ENCODE measurements at places on chromosomes 3 and 15. TPM values are rescaled to one million over a fixed set of nuclear protein-coding genes. Genes with fewer than 3 reads are reported as not detected.

DNA sequence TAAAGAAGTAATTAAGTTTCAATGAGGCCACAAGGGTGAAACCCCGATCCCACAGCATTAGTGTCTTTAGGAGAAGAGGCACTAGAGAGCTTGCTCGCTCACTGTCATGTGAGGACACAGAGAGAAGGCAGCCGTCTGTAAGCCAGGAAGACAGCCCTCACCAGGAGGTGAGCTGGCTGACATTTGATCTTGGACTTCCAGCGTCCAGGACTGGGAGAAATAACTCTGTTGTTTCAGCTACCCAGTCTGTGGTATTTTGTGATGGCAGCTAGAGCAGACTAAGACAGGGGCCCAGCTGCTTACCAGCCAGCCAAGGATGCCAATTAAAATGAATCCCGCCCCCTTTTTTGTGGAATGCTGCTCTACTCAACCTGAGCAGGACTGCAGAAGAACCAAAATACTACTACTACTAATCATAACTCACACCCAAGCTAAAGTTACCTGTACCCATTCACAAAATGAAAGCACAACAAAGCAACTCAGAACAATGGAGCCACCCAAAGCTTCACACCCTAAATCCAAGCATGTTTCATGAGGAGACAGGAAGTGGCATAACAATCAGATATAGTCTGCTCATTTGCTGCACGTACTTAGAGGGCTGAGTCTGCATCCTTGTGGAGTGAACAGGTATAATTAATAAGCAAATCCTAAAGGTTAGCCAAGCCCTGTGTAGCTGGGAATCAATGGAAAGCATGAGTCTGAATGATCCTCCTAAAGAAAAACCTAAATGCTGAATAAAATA lies 35.6 kb upstream of the RHCG start:
- no peak overlapping the region for H3K4me3 ChIP-seq
- no peaks in the 10 kb centered on the region for H3K27me3 ChIP-seq
- H3K36me3 ChIP-seq = no peaks in the 10 kb centered on the region
- H3K27ac ChIP-seq = no peak overlapping the region
- H3K4me1 ChIP-seq = no peaks in the 10 kb centered on the region
- DNase-seq = no peak

- H3K27ac ChIP-seq = no peak overlapping the region
- peak; percentile 60 for DNase-seq
- H3K4me1 ChIP-seq = no peaks in the 10 kb centered on the region
- no peak overlapping the region for H3K4me3 ChIP-seq
These were observed 30.3 kb upstream of the TUBGCP5 start for GRCh38 chr15:23069496-23070166.

GRCh38 chr3:179526482-179526881 lies 36.2 kb upstream of the ACTL6A start:
- no peak for DNase-seq
- H3K27ac ChIP-seq = no peak overlapping the region
- no peaks in the 10 kb centered on the region for H3K27me3 ChIP-seq
- no peaks in the 10 kb centered on the region for H3K36me3 ChIP-seq
- H3K4me3 ChIP-seq = no peak overlapping the region
- H3K4me1 ChIP-seq = no peaks in the 10 kb centered on the region

- H3K27me3 ChIP-seq = no peaks in the 10 kb centered on the region
- H3K4me1 ChIP-seq = no peaks in the 10 kb centered on the region
- DNase-seq = no peak
These were observed 193.9 kb downstream of the ZNF621 start for GRCh38 chr3:40718681-40719080.

- H3K4me1 ChIP-seq = no peaks in the 10 kb centered on the region
- no peak overlapping the region for H3K4me3 ChIP-seq
- peak; percentile 86 for DNase-seq
- no peak overlapping the region for H3K27ac ChIP-seq
- H3K27me3 ChIP-seq = no peaks in the 10 kb centered on the region
These were observed 328.3 kb downstream of the THSD4 start for GRCh38 chr15:71443538-71443937.

- no peak overlapping the region for H3K27ac ChIP-seq
- no peaks in the 10 kb centered on the region for H3K36me3 ChIP-seq
- no peaks in the 10 kb centered on the region for H3K4me1 ChIP-seq
- no peaks in the 10 kb centered on the region for H3K27me3 ChIP-seq
- no peak for DNase-seq
- H3K4me3 ChIP-seq = no peak overlapping the region
These were observed 317.7 kb downstream of the VPS13C start for GRCh38 chr15:61742591-61742990.

GRCh38 chr15:44199393-44199792 lies 4.3 kb upstream of the FRMD5 start:
- no peak overlapping the region for H3K27ac ChIP-seq
- no peaks in the 10 kb centered on the region for H3K4me1 ChIP-seq
- H3K27me3 ChIP-seq = peaks cover 3% of the 10 kb centered on the region
- no peak for DNase-seq
- H3K36me3 ChIP-seq = no peaks in the 10 kb centered on the region
- H3K4me3 ChIP-seq = no peak overlapping the region

DNA sequence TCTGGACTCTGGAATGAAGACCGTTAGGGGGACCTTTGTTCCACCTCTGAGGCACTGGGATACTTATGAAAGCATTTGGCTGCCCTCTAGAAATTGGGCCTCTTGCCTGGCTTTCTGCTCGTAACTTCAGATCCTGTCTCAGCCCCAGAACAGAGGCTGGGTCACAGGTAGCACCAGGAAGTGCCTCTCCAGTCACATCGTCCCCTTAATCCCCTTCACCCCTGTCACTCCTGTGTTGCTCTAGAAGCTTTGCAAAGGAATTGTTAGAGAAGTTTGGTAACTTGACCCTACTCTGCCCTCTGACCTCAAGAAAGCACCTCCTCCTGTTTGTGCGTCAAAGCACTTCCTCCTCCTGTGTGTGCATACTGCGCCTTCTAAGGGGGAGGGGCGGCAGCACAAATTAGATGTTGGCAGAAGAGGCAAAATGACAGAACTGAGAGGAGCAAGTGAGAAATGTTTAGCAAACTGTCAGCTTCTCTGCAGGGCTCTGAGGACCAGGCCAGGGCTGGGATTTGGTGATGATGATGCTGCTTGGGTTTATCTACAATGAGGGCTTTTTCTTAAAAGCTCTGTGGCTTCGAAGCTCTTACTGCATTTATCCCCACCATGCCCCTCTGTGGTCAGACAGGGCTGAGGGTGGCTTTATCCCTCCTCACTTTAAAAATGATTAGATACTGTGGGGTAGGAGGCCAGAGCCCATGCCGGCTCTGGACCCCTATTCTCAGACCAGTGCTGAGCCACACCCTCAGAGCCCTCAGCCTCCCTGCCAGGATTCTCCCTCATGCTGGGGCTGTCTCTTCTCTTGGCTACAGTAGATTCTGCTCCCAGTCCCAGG lies 76.2 kb downstream of the LARS2 start:
- DNase-seq = peak; percentile 79
- H3K4me3 ChIP-seq = no peak overlapping the region
- H3K27me3 ChIP-seq = no peaks in the 10 kb centered on the region
- peaks cover 33% of the 10 kb centered on the region for H3K36me3 ChIP-seq
- peak overlapping the region; percentile 51 for H3K27ac ChIP-seq

DNA sequence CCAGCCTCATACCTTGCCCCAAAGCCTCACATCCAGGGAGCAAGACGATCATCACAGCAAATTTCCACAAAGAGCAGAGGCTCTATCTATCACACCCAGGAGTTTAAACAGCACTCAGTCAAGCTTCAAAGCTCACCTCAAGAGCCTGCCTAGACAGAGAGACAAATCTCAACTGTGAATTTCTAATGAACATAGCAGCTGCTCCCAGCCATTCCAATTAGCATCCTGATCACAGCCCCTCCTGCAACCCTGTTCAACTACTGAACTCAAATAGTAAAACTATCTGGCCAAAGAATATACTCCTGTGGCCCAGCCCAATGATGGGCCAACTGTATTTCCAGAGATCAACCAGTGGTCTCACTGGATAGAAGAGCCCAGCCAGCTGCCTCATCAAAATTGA lies 269.8 kb downstream of the CTNNB1 start:
- no peak overlapping the region for H3K27ac ChIP-seq
- no peak overlapping the region for H3K4me3 ChIP-seq
- no peaks in the 10 kb centered on the region for H3K36me3 ChIP-seq
- no peaks in the 10 kb centered on the region for H3K27me3 ChIP-seq

- no peak for DNase-seq
- H3K36me3 ChIP-seq = no peaks in the 10 kb centered on the region
- no peaks in the 10 kb centered on the region for H3K27me3 ChIP-seq
- H3K27ac ChIP-seq = no peak overlapping the region
- H3K4me1 ChIP-seq = no peaks in the 10 kb centered on the region
These were observed 600.4 kb downstream of the GRM7 start for GRCh38 chr3:7461202-7461825.

DNA sequence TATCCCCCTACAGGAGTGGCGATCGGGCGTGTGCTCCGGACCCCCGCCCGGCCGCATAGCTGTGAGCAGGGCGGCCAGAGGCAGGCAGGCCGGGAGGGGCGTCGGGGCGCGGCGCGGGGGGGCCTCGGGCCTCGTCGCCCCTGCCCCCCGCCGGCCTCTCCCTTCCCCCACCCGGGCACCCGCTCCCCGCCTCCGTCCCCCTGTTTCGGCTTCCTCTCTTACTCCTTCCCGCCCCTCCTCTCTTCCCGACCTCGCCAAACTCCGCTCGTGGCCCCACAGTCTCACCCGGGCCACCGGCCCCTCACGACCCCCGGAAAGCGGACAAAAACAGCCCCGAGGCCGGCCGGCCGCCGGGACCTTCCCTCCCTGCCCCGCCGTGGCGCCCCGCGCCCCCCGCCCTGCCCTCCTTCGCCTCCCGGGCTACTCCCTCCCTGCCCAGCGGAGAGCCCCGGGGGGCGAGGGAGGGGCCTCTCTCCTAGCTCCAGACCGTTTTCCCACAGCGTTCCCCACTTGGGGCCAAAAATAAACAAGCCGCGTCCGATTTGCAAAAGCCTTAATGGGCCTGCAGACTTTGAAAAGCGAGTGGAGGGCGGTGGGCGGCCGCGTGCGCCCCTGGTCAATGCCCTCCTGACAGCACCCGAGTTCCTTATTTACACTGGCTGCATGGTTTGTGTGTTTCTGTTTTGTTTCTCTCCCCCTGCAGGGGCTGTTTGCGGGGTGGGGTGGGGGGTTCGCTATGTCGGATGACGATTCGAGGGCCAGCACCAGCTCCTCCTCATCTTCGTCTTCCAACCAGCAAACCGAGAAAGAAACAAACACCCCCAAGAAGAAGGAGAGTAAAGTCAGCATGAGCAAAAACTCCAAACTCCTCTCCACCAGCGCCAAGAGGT lies 1.0 kb downstream of the UBE2E1 start:
- H3K36me3 ChIP-seq = peaks cover 17% of the 10 kb centered on the region
- peak; percentile 81 for DNase-seq
- peak overlapping the region; percentile 36 for H3K27ac ChIP-seq
- peak overlapping the region; percentile 87 for H3K4me3 ChIP-seq
- H3K27me3 ChIP-seq = no peaks in the 10 kb centered on the region
- H3K4me1 ChIP-seq = peaks cover 10% of the 10 kb centered on the region

DNA sequence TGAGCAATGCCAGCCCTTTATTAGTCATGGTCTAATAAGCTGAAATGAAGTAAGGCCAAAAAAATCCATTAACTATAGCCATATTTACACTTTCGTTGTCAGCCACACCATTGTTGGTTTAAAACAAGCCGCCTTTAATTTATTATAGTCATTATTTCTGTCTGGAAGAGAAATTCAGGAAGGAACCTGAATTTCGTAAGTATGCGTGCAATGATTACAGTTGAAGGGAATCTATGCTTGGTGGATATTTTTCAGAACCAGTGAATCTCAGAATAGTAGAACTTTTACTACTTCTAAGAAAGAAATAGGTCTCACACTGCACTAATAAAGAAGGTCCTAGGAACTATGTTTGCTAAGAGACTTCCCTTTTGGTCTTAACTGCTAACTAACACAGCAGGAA lies 59.1 kb downstream of the FAM43A start:
- H3K4me1 ChIP-seq = peaks cover 3% of the 10 kb centered on the region
- H3K27me3 ChIP-seq = peaks cover 7% of the 10 kb centered on the region
- no peak for DNase-seq
- H3K4me3 ChIP-seq = no peak overlapping the region
- H3K27ac ChIP-seq = no peak overlapping the region

GRCh38 chr15:38853608-38854007 lies 289.0 kb upstream of the RASGRP1 start:
- H3K4me3 ChIP-seq = no peak overlapping the region
- H3K36me3 ChIP-seq = no peaks in the 10 kb centered on the region
- H3K27me3 ChIP-seq = no peaks in the 10 kb centered on the region

- H3K27me3 ChIP-seq = no peaks in the 10 kb centered on the region
- H3K4me3 ChIP-seq = no peak overlapping the region
- no peaks in the 10 kb centered on the region for H3K36me3 ChIP-seq
- no peaks in the 10 kb centered on the region for H3K4me1 ChIP-seq
- no peak for DNase-seq
These were observed 397.5 kb downstream of the ZIC4 start for GRCh38 chr3:147008886-147009285.

- no peak overlapping the region for H3K27ac ChIP-seq
- H3K36me3 ChIP-seq = no peaks in the 10 kb centered on the region
- H3K4me3 ChIP-seq = no peak overlapping the region
- peak; percentile 28 for DNase-seq
These were observed 232.5 kb downstream of the UACA start for GRCh38 chr15:70530906-70531305.

DNA sequence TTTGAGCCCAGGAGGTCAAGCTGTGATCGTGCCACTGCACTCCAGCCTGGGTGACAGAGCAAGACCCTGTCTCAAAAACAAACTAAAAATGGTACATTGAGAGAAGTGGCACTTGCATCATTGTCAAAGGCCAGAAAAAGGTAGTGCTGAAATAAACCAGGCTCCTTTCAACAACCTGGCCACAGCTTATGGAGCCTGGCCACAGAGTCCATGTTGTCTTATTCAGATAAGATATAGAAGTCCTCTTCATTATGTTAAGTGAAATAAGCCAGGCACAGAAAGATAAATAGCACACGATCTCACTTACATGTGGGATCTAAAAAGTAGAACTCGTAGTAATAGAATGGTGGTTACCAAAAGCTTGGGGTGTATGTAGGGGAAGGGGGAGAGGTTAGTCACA lies 34.8 kb downstream of the EMC4 start:
- no peak overlapping the region for H3K27ac ChIP-seq
- H3K4me3 ChIP-seq = no peak overlapping the region
- no peaks in the 10 kb centered on the region for H3K4me1 ChIP-seq
- peaks cover 4% of the 10 kb centered on the region for H3K36me3 ChIP-seq
- no peak for DNase-seq

AADACL2 gene
- not detected for total RNA-seq

CASR gene
- not detected for total RNA-seq

MGLL gene
- total RNA-seq = not detected

DNAJA4 gene
- 2.2 TPM for total RNA-seq

SLC27A2 gene
- total RNA-seq = 4.0 TPM

SCAANT1 gene
- total RNA-seq = not detected
